ENCODE measurements at places on chromosomes 12 and 14.

- DNase-seq, result no peak
These were observed 77.3 kb downstream of the GLT1D1 start for GRCh38 chr12:128930606-128931005.

- no peak for DNase-seq
These were observed 681.4 kb upstream of the FBXO33 start for GRCh38 chr14:40113671-40114070.

GRCh38 chr14:52086711-52087110 lies 17.9 kb upstream of the NID2 start:
- no peak for DNase-seq

- no peak for DNase-seq
These were observed 14.9 kb upstream of the MYH7 start for GRCh38 chr14:23450379-23450778.

GRCh38 chr12:54040148-54040494 lies 7.3 kb downstream of the HOXC5 start:
- DNase-seq, result no peak

DNA sequence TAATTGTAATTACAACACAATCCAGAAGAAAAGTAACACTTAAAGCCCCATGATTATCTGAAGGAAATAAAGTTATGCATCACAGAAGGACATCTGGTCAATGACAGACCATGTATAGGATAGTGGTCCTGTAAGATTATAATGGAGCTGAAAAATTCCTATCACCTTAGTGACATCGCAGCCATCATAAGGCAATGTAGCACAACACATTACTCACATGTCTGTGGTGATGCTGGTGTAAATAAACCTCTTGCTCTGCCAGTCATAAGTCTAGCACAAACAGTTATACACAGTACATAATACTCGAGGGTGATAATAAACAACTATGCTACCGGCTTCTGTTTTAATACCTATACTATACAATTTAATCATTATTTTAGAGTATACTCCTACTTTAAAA lies 11.2 kb downstream of the ATG2B start:
- no peak for DNase-seq

- no peak for DNase-seq
These were observed 9.1 kb downstream of the ABCD4 start for GRCh38 chr14:74293606-74294005.

GRCh38 chr12:56998981-56999380 lies 7.4 kb downstream of the ZBTB39 start:
- DNase-seq, result no peak

- DNase-seq, result no peak
These were observed 18.0 kb downstream of the PLEKHH1 start for GRCh38 chr14:67551123-67551522.

GRCh38 chr12:6457220-6457945 lies 5.5 kb downstream of the TAPBPL start:
- DNase-seq, result no peak

Data from GM04503 (cell line).